ENCODE measurements at places on chromosomes 13 and 19.

GRCh38 chr13:102679449-102680132 lies 15.3 kb downstream of the METTL21C start:
- no peak for DNase-seq

DNA sequence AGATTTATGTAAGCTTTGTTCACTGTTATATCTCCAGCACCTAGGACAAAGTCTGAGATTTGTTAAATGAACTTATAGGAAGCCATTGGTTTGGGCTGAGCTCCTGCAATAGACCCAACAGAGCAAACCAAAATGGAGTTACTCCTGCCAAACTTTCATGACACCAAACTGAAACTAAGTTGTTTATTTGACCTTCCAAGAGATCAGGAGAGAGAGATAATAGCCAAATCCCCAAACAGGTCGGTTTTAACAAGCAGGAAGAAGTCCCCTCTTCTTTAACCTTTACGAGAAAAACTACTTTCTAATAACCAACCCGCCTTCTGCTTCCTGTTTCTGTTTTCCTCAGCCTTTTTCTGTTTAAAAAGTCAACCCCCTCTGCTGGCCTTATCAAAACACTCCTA lies 54.9 kb upstream of the ATP12A start:
- DNase-seq = no peak

DNA sequence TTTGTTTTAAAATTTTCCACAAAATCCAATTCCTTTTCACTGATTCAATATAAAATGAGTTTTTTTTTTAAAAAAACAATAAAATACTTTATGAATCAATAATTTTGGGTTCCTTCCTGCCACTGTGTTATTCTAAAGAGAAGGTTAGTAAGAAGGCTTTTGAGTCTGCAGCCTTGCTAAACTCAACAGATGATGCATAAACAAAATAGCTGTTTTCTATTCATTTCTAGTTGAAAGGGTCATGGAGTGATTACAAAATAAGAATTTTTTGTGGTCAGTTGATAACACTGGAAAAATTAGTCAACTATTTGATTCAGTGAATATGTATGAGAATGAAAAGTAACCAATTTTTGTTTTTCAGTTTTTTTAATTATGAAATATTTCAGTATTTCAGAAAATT lies 169.9 kb downstream of the VWA8 start:
- no peak for DNase-seq

DNA sequence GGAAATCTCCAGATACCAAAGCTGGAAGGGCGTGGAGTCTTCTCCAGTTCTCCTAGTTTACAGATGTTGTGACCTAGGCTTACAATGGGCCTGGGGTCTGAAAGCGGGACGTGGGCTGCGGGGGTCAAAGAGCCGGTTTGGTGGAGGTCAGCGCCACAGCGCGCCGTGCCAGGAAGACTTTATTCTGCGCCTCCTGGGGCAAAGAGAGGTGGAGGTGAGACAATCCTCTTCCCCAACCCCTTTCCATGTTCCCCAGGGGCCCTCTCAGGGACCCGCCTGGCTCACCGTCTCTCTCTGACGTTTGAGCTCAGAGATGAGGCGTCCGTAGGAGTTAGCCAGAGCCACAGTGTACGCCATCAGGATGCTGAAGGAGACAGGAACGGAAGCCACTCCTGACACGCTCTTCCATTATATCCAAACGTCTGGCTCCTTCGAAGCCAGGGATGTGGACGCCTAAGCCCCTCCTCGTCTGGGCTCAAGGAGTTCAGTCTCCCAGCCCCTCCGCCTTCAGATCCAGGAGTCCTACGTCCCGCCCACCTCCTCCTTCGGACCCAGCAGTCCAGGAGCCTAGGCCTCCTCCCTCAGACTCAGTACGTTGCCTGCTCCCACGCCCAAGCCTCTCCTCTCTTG lies 776 bp upstream of the LENG1 start:
- DNase-seq = no peak
